Uterus (tissue), 4 donors: ENCODE measurements at places on chromosomes 7 and 10. TPM values are rescaled to one million over a fixed set of nuclear protein-coding genes. Genes with fewer than 3 reads are reported as not detected.
A peak's percentile ranks its signal among the peaks of the same experiment; 100 is the strongest.

DNA sequence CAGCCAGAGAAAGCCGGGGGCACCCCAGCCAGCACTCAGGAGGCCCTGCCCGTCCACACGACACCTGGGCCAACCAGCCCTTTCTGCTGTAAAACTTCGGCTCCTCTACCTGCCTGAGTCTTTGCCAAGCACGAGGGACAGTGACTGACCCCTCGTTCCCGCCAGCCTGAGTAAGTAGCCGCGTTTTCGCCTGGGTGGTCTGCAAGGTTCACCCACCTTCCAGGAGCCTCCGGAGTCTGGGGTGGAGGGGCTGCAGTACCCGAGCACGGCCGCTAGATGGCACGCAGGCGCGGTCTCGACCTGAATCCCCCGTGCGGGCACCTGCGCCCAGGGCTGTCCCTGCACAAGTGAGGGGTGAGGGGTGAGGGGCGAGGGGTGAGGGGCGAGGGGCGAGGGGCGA, 192.7 kb downstream of the PTPRN2 start:
- H3K36me3 ChIP-seq = no peaks in the 10 kb centered on the region
- no peak overlapping the region for H3K27ac ChIP-seq
- peak; percentile 20 for DNase-seq
- H3K4me1 ChIP-seq = no peaks in the 10 kb centered on the region
- H3K4me3 ChIP-seq = no peak overlapping the region
- no peaks in the 10 kb centered on the region for H3K27me3 ChIP-seq

GRCh38 chr10:70543911-70544310, 58.6 kb downstream of the PRF1 start:
- no peaks in the 10 kb centered on the region for H3K27me3 ChIP-seq
- H3K36me3 ChIP-seq = no peaks in the 10 kb centered on the region
- H3K27ac ChIP-seq = no peak overlapping the region
- H3K4me1 ChIP-seq = no peaks in the 10 kb centered on the region

- H3K4me3 ChIP-seq = no peak overlapping the region
- DNase-seq = no peak
These were observed 65.9 kb upstream of the LRRN3 start for GRCh38 chr7:111025006-111025405.

- peak overlapping the region; percentile 84 for H3K27ac ChIP-seq
- no peaks in the 10 kb centered on the region for H3K36me3 ChIP-seq
- H3K27me3 ChIP-seq = no peaks in the 10 kb centered on the region
- H3K4me3 ChIP-seq = no peak overlapping the region
- peaks cover 16% of the 10 kb centered on the region for H3K4me1 ChIP-seq
These were observed 64.7 kb downstream of the CREB3L2 start for GRCh38 chr7:137937202-137937560.

Gene SLIT1
- not detected for total RNA-seq

- H3K36me3 ChIP-seq = no peaks in the 10 kb centered on the region
- H3K27ac ChIP-seq = no peak overlapping the region
- H3K4me1 ChIP-seq = no peaks in the 10 kb centered on the region
These were observed 80.8 kb upstream of the LEP start for GRCh38 chr7:128160296-128160695.

Gene CROT
- 4.1 TPM for total RNA-seq

DNA sequence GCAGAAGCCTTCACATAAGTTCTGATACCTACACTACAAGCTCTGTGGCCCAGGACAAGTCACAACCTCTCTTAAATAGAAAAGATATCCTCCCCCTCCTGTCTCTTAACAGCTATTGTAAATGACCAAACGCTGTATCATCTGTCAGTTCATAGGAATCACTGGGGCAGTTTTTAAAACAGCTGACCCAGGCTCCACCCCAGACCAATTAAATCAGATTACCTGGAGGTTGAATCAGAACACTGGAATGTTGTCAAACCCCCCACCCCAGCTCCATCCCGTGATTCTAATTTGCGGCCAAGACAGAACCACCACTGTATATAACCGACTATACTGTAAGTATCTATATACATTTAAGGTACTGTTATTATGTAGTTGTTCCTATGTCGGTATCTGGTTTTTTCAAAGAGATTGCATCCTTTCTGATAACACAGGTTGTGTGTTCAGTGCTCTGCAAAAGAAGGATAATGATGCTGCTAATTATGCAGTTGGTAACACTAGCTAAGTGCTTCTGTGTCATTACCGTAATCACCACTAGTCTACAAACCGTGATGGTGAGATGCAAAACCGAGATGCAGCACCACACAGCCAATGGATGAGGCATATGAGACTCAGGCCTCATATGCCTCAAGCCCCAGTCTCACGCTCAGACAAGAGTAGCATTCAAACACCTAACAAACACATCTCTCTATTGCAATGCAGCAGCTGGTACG, 47.4 kb downstream of the TNS3 start:
- no peaks in the 10 kb centered on the region for H3K4me1 ChIP-seq
- no peak overlapping the region for H3K27ac ChIP-seq
- no peak for DNase-seq
- H3K27me3 ChIP-seq = no peaks in the 10 kb centered on the region

Gene TYW1B
- 14.2 TPM for total RNA-seq

GRCh38 chr7:7970531-7971307, 2.1 kb downstream of the GLCCI1 start:
- no peaks in the 10 kb centered on the region for H3K4me1 ChIP-seq
- no peaks in the 10 kb centered on the region for H3K36me3 ChIP-seq
- peak overlapping the region; percentile 68 for H3K4me3 ChIP-seq
- H3K27me3 ChIP-seq = no peaks in the 10 kb centered on the region
- H3K27ac ChIP-seq = peak overlapping the region; percentile 99
- DNase-seq = no peak

DNA sequence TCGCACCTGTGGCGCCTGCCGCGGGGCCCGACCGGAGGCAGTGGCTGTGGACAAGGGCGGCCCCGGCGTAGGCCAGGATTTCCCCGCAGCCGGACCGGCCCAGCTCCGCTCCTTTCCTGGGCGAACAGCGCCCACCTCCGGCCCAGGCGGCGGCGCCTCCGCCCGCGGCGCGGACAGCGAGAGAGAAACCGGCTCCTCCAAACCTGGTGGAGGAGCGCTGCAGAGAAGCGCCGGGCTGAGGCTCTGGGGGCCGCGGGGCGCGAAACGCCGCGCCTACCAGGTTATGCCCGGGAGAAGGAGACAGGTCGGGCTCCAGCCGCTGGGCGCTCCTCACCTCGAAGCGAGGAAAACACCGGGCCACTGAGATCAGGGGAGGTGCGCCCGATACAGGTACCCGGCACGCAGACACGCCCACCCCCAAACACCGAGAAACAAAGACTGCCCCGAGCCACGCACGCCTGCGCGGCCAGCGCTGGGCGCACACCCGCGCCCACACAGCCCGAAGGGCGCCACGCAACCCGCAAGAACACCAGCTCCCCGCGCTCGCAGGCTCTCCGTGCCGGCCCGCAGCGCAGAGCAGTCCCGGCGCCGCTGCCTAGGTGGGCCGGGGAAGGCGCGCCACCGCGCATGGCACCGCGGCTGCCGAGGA, 3.3 kb downstream of the GRID1 start:
- H3K4me1 ChIP-seq = no peaks in the 10 kb centered on the region
- H3K36me3 ChIP-seq = no peaks in the 10 kb centered on the region
- DNase-seq = no peak
- no peaks in the 10 kb centered on the region for H3K27me3 ChIP-seq
- H3K4me3 ChIP-seq = peak overlapping the region; percentile 6
- no peak overlapping the region for H3K27ac ChIP-seq

- H3K36me3 ChIP-seq = no peaks in the 10 kb centered on the region
- H3K27ac ChIP-seq = no peak overlapping the region
- H3K27me3 ChIP-seq = no peaks in the 10 kb centered on the region
- no peaks in the 10 kb centered on the region for H3K4me1 ChIP-seq
- no peak overlapping the region for H3K4me3 ChIP-seq
- no peak for DNase-seq
These were observed 24.0 kb downstream of the COBL start for GRCh38 chr7:51292596-51292995.

GRCh38 chr10:52391927-52392602, 78.0 kb downstream of the DKK1 start:
- H3K36me3 ChIP-seq = no peaks in the 10 kb centered on the region
- no peaks in the 10 kb centered on the region for H3K4me1 ChIP-seq
- no peak for DNase-seq
- no peak overlapping the region for H3K27ac ChIP-seq
- no peaks in the 10 kb centered on the region for H3K27me3 ChIP-seq

DNA sequence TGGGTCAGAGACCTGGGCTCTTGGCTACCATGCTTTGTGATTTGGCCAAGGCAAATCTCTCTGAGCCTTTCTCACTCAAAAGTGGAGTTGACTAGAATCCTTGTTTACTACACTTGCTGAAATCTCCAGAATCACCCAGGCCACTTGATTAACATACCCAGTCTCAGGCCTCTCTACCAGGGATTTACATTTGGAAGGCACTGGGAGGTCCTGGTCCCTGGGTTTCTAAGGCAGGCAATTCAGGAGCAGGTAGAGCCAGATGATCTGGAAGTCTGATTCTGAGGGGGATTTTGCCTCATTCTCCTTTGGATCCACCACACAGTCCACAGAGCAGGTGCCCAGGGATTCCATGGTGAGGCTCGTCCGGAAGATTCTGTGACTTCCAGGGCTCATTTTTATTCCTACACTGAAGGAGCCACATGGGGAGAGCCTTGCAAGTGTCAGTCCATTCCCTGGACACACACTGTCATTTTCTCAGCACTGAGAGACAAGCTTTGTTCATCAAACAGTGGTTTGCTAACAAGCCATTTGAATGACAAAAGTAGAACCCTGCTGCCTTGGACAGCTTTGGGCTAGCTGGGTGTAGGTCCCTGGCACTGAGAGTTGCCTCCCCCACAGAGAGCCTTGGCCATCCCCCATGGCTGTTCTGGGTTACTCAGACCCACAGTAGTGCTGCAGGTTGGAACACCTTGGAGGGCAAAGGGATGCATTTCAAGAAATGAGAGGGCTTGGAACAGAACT, 74.2 kb downstream of the NOC3L start:
- DNase-seq = no peak
- H3K27me3 ChIP-seq = no peaks in the 10 kb centered on the region
- H3K4me1 ChIP-seq = peaks cover 8% of the 10 kb centered on the region
- no peak overlapping the region for H3K4me3 ChIP-seq
- H3K27ac ChIP-seq = no peak overlapping the region

Gene TTYH3
- 42.7 TPM for total RNA-seq

DNA sequence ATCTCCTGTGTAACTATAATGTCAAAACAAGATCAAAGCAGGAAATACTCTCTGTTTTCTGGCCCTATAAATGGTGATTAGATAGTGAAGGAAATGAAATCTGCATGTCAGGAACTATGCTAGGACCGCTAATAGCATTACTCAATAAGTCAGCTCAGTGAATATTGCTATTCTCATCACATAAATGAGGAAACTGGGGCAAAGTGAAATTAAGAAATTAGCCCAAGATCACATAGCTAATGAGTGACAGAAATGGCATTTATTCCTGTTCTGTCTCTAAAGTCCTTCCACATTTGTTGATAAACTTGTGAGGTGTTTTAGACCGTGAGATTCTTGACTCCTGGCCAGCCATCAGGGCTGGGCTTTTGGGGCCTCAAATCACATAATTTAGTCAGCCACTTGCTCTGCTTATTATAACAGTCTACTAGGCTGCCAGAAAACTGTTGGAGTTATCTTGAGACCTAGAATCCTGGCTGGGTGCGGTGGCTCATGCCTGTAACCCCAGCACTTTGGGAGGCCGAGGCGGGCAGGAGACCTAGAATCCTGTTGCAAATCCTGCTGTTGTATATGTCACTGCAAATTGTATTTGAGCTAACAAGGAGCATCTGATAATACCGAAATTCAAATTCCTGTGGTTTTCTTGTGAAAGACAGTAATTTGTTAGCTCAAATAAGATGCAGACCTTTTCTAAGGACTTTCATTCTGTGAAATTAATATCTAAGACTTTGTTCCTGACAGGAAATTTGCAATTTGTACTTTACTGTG, 66.5 kb upstream of the SHTN1 start:
- no peaks in the 10 kb centered on the region for H3K27me3 ChIP-seq
- no peak overlapping the region for H3K27ac ChIP-seq
- no peaks in the 10 kb centered on the region for H3K4me1 ChIP-seq
- no peak for DNase-seq
- no peak overlapping the region for H3K4me3 ChIP-seq

GRCh38 chr7:81626008-81626407, 143.8 kb downstream of the HGF start:
- H3K27me3 ChIP-seq = no peaks in the 10 kb centered on the region
- H3K36me3 ChIP-seq = no peaks in the 10 kb centered on the region
- no peaks in the 10 kb centered on the region for H3K4me1 ChIP-seq
- no peak for DNase-seq
- H3K27ac ChIP-seq = no peak overlapping the region

DNA sequence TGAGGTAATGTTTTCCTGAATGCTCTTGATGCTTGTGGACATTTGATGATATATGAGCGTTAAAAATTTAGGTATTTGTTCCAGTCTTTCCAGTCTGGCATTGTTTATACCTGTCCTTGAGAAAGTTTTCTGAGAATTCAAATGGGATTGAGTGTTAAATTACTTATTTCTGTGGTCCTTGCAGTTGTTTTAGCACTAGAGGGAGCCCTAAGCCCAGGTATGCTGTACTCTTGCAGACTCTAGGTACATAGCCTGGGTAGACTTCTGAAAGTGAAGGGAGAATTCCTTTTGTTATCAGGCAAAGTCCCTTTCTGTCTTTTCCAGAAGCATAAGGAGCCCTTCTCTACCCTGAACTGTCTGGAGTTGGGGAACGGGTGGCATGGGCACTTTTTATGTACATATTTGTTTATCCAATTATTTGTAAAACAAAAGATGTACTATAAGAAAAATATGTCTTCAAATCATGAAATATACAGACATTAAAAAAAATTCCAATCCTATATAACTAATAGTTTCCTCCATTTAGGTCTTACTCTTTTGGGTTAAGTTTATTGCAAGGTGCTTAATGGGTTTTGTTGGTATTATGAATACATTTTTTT, 262.1 kb downstream of the ATRNL1 start:
- no peak overlapping the region for H3K4me3 ChIP-seq
- H3K4me1 ChIP-seq = no peaks in the 10 kb centered on the region
- DNase-seq = peak; percentile 25
- H3K27ac ChIP-seq = no peak overlapping the region
- no peaks in the 10 kb centered on the region for H3K36me3 ChIP-seq

GRCh38 chr7:37683246-37684120, at the start of gene GPR141:
Gene GPR141 (plus strand): TSS chr7:37683766. CDS start chr7:37740394, 56,628 bp downstream.
- no peaks in the 10 kb centered on the region for H3K36me3 ChIP-seq
- H3K4me3 ChIP-seq = no peak within 1 kb of the TSS
- H3K4me1 ChIP-seq = no peaks in the 10 kb centered on the region
- no peaks in the 10 kb centered on the region for H3K27me3 ChIP-seq
- no peak for DNase-seq

- no peak overlapping the region for H3K4me3 ChIP-seq
- no peaks in the 10 kb centered on the region for H3K36me3 ChIP-seq
- no peaks in the 10 kb centered on the region for H3K4me1 ChIP-seq
- peak; percentile 58 for DNase-seq
These were observed 24.7 kb downstream of the AOC1 start for GRCh38 chr7:150876817-150877526.

DNA sequence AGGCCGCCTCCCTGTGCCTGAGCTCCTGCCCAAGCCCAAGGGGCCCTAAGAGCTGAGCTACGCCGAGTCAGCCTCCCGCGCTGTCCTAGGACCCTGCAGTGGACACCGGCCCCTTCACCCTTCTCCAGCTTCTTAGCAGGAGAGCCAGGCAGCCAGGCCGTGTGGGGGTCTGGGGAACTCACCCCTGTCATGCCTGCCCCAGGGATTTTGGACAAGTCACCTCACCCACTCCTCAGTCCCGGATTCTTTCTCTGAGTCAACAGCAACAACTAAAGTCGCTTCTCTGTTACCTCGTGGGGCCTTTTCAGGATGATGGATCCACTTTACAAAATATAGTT, 79.3 kb downstream of the MKI67 start:
- H3K27me3 ChIP-seq = no peaks in the 10 kb centered on the region
- no peak overlapping the region for H3K4me3 ChIP-seq
- H3K27ac ChIP-seq = peak overlapping the region; percentile 24
- no peak for DNase-seq

Gene CYP3A4
- total RNA-seq = not detected

Gene ICA1
- total RNA-seq = 24.1 TPM
